Natural killer cell (primary cell): ENCODE measurements at places on chromosomes 4 and X. TPM values are rescaled to one million over a fixed set of nuclear protein-coding genes. Genes with fewer than 3 reads are reported as not detected.

Gene SLC6A14
- total RNA-seq: not detected

Gene FAM184B
- not detected for total RNA-seq

Gene HSD17B13
- 0.95 TPM for total RNA-seq

GRCh38 chrX:77668391-77669237 is 117.4 kb downstream of the ATRX start:
- no peaks in the 10 kb centered on the region for H3K4me1 ChIP-seq
- peaks cover 2% of the 10 kb centered on the region for H3K36me3 ChIP-seq
- no peak for DNase-seq
- no peaks in the 10 kb centered on the region for H3K27me3 ChIP-seq
- H3K4me3 ChIP-seq: no peak overlapping the region
- no peak overlapping the region for H3K27ac ChIP-seq
